K562 (cell line): ENCODE measurements at places on chromosomes 5 and 9.

DNA sequence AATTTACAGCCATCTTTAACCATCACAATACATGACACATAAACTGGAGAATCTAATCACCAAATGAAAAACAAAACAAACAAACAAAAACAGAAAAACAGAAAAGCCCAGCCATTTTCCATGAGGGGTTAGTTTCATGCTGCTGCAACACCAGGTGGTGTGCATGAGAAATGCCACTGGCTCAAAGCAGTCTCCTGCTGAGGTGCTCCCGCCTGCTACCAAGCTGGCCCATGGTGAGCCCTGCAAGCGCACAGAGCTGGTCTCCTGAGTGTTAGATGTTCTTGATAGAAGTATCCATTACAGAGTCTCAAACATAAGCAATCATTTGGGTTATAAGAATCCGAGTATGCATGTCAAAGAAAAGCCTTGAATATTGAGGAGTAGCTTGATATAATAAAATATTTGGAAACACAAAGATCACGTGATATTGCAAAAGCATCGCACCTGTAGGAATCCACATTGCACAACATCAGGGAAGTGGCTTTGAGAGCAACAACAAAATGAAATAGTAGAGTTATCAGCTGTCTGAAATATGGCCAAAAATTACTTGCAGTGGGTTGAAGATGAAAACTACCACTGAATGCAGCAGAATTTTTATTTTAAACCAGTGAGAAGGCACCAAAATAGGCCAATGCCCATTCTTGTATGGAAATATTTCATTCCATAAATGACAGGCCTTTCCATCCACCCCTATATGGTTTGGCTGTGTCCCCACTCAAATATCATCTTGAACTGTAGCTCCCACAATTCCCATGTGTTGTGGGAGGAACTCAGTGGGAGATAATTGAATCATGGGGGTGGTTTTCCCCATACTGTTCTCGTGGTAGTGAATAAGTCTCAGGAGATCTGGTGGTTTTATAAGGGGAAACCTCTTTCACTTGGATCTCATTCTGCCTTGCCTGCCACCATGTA is 194.8 kb downstream of the SYK start:
- no peaks in the 10 kb centered on the region for H3K27me3 ChIP-seq
- H3K4me1 ChIP-seq = no peaks in the 10 kb centered on the region; the same call in 1 of the 2 replicates
- no peaks in the 10 kb centered on the region for H3K36me3 ChIP-seq
- H3K27ac ChIP-seq = no peak overlapping the region
- no peak for DNase-seq

- DNase-seq = no peak
- no peaks in the 10 kb centered on the region for H3K36me3 ChIP-seq
- H3K27me3 ChIP-seq = no peaks in the 10 kb centered on the region
- H3K4me3 ChIP-seq = no peak overlapping the region
- no peaks in the 10 kb centered on the region for H3K4me1 ChIP-seq
Observed at GRCh38 chr5:90365328-90365727, 44.2 kb downstream of the CETN3 start.

DNA sequence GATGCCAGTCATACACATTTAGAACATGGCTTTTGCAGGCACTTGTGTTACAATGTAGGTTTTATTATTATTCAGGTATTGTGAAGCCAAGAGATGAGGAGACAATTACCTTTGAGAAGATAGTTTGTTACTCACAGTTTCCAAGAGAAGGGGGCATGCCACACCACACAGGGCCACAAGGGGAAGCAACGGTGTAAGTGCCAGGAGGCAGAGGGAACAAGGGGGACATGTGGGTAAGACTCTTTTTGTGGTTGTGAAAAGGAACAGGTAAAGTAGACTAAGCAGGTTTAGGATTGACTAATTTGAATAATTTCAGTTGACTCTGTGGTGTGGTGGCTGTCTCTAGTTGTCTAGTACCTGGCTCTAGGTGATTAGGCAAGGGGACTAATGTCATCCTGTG is 191.2 kb downstream of the TRPM6 start:
- H3K27ac ChIP-seq = no peak overlapping the region
- H3K4me1 ChIP-seq = no peaks in the 10 kb centered on the region
- no peaks in the 10 kb centered on the region for H3K27me3 ChIP-seq
- no peak for DNase-seq

GRCh38 chr9:36461323-36461722 is 61.3 kb upstream of the RNF38 start:
- no peak for DNase-seq
- no peak overlapping the region for H3K27ac ChIP-seq
- H3K27me3 ChIP-seq = no peaks in the 10 kb centered on the region
- no peaks in the 10 kb centered on the region; the same call in 1 of the 2 replicates for H3K4me1 ChIP-seq

GRCh38 chr5:161507591-161507990 is 38.9 kb downstream of the GABRB2 start:
- H3K36me3 ChIP-seq = no peaks in the 10 kb centered on the region
- H3K27me3 ChIP-seq = no peaks in the 10 kb centered on the region
- no peaks in the 10 kb centered on the region for H3K4me1 ChIP-seq
- DNase-seq = no peak
- no peak overlapping the region for H3K4me3 ChIP-seq
- no peak overlapping the region for H3K27ac ChIP-seq
